Stimulated activated CD4-positive, alpha-beta T cell treated with anti-CD3 and anti-CD28 coated beads, Interleukin-1b, Interleukin-23, amount 100 ng/mL, for 1 hour (primary cell): ENCODE measurements at places on chromosomes 12 and 14.

GRCh38 chr14:24110060-24110459, 4.5 kb upstream of the DCAF11 start:
- DNase-seq, result no peak

DNA sequence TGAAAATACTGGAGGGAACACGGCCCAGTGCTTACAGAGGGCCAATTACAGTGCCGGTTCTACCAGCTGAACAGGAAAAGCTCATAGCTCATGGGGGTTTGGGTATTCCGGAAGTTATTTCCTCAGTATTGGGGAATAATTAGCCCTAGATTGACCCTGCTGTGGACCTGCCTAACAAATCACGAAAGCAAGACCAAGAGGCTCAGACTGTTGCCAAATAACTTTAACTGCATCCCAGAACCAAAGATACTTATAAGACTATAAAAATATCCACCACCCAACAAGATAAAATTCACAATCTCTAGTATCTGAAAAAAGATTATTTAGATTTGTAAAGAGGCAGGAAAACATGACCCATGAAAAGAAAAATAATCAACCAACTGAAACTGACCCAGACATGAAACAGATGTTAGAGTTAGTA, 8.0 kb upstream of the OR5AU1 start:
- DNase-seq, result no peak

GRCh38 chr14:77198561-77198960, 17.0 kb downstream of the TMEM63C start:
- no peak for DNase-seq

DNA sequence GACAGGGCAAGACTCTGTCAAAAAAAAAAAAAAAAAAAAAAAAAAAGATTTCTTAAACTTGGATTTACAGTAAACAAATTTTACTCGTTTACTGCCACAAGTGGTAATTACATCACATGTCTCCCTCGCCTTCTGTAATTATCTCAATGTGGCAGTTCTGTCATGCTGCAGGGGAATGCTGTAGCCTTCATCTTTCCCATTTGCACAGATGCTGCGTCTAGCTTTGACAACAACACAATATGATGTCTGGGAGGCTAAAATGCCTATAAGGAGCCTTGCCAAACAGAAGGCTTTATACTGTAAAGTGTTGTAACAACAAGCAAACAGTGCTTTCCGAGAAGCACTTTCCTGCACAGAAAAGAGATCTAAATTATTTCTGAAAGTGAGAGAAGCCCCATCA, 48.7 kb downstream of the ESR2 start:
- DNase-seq, result no peak

GRCh38 chr14:54364555-54365415, 32.0 kb upstream of the CDKN3 start:
- no peak for DNase-seq

DNA sequence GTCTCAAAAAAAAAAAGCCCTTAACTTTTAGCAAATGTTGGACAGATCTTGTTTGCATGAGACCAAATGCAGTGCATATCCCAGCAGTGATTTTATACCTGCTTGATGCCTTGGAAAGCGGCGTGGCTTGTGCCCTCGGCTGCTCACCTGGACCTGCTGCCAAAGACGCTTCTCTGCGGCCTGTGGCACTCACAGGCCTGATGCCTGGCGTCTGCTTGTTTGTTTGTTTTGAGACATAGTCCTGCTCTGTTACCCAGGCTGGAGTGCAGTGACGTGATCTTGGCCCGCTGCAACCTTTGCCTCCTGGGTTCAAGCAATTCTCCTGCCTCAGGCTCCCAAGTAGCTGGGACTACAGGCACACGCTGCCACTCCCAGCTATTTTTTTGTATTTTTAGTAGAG, 5.2 kb downstream of the PGAM5 start:
- no peak for DNase-seq

DNA sequence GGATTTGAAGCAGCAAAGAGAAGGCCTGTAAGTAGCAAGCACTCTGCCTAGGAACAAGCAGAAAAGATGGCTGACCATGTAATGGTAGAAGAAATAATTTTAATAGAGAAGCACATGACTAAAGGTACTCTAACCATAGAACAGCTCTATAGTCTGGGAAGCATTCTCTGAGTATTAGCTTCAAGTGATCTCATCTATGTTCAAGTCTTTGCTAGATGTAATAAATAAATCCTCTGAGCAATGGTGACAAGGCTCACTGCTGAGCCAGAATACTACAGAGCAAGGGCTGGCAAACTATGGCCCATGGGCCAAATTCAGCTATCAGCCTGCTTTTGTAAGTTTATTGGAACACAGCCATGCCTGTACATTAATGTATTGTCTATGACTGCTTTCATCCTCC, 84.8 kb downstream of the PEBP1 start:
- DNase-seq, result no peak

DNA sequence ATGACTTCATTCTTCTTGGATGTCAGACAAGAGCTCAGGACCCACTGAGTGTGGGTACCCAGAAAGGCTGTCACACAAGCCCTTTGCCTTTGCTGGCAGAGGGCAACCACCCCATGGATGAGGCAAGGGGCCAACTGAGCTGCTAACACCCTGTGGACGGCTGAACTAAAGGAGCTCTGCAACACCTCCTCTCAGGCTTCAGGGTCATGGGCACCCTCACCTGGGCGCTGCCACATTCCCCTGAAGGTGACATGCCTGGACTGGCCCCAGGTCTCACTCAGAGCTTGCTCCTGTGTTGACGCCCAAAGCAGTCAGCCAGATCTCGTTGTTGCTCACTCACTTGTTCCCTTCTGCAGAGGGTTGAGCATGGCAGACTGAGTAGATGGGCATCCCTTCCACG, 336.8 kb upstream of the TMEM132C start:
- DNase-seq, result no peak

GRCh38 chr14:47322751-47323150, 352.7 kb downstream of the MDGA2 start:
- DNase-seq, result no peak

DNA sequence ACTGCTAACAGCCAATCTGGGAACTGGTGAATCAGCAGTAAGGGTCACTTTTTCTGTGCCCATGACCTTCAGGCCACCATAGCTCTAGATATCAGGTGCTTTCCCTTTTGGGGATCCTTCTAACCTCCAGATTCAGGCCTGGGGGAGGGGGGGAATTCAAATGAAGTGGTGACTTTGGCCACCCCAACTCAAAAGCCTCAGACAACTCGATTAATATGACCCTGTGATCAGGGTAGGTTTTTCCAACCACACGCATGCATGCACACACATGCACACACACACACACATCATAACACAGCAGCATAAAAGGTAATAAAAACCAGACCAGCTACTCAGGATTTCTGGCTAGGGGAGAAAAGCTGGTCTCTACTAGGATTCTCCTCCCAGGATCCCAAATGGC, 5.3 kb downstream of the TBX3 start:
- DNase-seq, result no peak

DNA sequence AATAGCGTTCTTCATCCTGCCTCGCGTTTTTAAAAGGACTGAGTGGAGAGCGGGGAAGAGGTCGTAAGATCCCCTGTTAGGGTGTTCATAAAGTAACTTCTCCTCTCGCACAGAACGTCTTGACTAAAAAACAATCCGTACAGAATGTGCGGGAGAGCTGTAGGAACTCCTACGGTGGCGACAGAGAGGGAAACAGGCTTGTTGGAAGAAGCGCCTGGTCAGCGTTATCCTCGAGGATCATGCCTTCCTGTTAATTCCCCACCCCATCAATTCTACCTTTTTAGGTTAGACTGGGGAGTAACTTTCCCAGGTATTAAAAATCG, 399 bp upstream of the WASHC4 start:
- DNase-seq, result no peak

GRCh38 chr14:52352061-52352491, 38.0 kb downstream of the PTGER2 start:
- no peak for DNase-seq

DNA sequence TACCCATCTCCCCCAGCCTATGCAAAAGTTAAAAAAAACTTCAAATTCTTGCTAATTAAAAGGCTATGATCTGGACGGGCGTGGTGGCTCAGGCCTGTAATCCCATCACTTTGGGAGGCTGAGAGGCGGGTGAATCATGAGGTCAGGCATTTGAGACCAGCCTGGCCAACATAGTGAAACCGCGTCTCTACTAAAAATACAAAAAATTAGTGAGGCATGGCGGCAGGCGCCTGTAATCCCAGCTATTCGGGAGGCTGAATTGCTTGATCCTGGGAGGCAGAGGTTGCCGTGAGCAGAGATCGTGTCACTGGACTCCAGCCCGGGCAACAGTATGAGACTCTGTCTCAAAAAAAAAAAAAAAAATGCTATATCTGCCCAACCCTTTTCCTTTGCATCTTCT, 925.4 kb downstream of the GALC start:
- no peak for DNase-seq

DNA sequence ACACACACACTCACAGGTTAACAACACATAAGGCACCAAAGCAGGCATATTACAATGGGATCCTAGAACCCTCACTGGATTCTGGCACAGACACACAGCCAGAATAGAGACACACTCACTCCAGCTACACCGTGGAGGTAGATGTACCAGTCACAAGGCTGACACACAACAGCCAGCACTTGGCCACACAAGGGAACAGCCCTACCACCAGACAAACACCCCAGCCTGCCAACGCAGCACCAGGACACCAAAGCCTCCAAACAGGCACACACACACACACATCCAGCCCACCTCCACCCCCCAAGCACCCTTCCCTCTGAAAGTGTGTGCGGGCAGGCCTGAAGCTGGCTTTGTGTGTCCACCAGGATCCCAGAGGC, 10.9 kb upstream of the ITGB7 start:
- no peak for DNase-seq

- DNase-seq, result peak; percentile 30
Observed at GRCh38 chr12:10212739-10213131, at the start of gene GABARAPL1. GABARAPL1 (plus strand) TSS chr12:10212877; CDS start chr12:10213130, 253 bp downstream.

GRCh38 chr12:51986834-51987233, 19.9 kb upstream of the TAMALIN start:
- DNase-seq, result no peak

DNA sequence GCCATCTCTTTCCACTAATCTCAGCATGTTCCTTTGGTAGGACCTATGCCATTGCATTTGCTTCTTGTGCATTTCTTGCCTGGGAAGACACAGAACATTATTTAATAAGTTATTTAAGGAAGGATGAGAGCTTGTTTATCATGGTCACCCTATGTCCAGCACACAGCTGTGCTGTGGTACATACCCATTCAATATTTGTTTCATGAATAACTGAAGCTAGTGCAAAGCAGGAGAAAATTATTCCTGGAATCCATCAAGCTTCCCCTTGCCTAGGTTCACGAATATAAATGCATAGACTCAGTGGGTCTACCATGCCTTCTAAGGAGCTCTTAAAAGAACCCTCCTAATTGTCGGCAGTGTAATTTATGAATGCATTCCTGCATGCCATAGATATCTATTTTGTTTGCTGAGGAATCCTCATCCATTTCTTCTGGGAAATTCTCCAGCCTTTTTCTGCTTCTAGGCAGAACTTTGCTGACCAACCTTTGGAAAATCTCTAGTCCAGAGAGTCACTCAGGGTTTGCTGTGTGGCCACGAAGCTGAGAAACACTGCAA, 599.8 kb upstream of the TMEM132C start:
- DNase-seq, result no peak

GRCh38 chr12:96195845-96196451, 1.8 kb downstream of the ELK3 start:
- peak; percentile 26 for DNase-seq

- no peak for DNase-seq
Observed at GRCh38 chr14:103372552-103373304, 12.5 kb upstream of the MARK3 start.
